Stimulated activated CD8-positive, alpha-beta memory T cell treated with anti-CD3 and anti-CD28 coated beads, Interleukin-4, amount 100 ng/mL, for 1 hour (primary cell): ENCODE measurements at places on chromosomes 2 and 18.

DNA sequence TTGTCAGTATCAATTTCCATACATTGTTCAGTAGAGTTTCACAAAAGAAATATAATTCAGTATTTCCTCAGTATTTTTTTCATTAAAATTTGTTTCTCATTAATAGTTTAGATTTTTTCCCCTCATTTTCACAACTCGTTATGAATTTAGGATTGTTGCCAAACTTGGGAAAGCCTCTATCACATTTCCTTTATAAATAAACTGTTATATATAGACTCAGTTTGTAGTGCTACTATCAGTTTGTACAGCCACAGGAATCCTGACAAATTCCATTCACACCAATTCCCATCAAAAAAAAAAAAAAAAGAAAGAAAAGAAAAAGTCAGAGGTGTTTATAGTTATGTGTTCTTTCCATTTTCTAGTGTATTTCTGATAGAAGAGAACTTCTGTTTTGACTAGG, 123.3 kb upstream of the DCC start:
- no peak for DNase-seq

DNA sequence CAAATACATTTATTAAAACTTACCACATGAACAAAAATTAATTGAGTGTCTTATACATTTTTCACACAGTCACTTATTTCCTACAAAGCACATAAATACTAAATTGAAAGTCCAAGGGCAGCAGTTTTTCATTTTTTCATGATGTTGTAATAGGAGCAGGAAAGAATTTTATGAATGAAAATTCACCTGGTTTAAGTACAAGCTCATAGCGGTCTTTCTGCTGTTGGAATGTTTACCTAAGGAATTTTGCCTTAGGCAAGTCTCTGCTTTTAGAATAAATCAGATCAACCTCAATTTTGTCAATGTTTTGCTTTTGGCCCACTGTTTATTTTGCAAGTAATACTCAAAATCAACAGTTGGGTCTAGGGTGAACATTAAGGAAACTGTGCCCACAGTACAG, 40.0 kb downstream of the ETAA1 start:
- DNase-seq = no peak

DNA sequence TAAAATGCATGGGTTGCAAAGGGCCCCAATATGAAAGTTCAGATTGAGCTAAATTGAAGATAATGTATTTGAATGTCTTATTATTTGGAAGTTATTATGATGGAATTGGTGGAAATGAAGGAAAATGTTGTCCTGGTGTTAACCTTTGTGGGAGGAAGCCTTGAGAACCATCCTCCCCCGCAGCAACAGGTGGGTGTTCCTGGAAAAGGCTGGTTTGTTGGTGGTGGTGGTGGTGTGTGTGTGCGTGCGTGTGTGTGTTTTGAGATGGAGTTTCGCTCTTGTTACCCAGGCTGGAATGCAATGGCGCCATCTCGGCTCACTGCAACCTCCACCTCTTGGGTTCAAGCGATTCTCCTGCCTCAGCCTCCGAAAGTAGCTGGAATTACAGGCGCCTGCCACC, 36.2 kb downstream of the CHRNA1 start:
- DNase-seq = no peak

- no peak for DNase-seq
These were observed 52.9 kb upstream of the RPL31 start for GRCh38 chr2:100948942-100949811.

- no peak for DNase-seq
These were observed 238.5 kb downstream of the GALR1 start for GRCh38 chr18:77487951-77488740.

GRCh38 chr18:42883169-42883568, 232.3 kb downstream of the RIT2 start:
- no peak for DNase-seq

GRCh38 chr2:230225486-230225885, at the start of gene SP140:
Gene SP140 (plus strand): TSS chr2:230225736. CDS start chr2:230225845, 109 bp downstream.
- peak; percentile 49 for DNase-seq

DNA sequence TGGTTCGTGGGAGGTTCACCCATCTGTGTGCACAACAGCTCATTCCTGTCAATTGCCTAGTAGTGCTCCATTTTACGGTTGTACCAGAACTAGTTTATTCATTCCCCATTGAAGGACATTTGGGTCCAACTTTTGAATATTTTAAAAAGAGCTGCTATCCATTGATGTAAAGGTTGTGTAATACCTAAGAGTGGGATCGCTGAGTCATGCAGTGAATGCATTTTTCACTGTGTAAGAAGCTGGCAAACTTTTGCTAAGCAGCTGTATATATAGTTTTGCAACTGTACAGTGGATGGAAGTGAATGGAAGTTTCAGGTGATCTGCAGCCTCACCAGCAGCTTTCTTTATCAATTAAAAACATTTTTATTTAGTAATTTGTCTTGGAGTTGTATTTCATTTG, 104.5 kb downstream of the DCDC2C start:
- no peak for DNase-seq

- DNase-seq = no peak
These were observed 70.8 kb downstream of the RTP5 start for GRCh38 chr2:241940329-241940728.

- no peak for DNase-seq
These were observed 147.6 kb upstream of the CAB39 start for GRCh38 chr2:230564805-230565779.

- no peak for DNase-seq
These were observed 23.9 kb downstream of the PECR start for GRCh38 chr2:216057688-216058193.

DNA sequence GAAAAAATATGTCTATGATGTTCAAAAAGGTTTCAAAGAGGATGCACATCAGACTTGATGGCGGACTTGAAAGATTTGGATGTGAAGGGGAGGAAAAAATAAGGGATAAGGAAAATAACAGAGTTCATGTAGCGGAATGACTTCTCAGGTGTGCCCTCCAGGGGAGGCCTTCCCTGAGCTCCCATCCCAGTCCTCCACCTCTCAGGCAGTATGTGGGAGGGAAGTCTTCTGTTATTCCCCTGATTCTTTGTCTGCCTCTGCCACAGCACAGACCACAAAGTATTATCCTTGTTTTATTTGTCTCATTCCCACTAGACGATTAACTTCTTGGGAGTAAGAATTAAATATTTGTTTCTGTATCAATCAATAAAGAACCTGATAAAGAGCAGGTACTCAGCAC, 17.7 kb downstream of the COL5A2 start:
- DNase-seq = no peak

DNA sequence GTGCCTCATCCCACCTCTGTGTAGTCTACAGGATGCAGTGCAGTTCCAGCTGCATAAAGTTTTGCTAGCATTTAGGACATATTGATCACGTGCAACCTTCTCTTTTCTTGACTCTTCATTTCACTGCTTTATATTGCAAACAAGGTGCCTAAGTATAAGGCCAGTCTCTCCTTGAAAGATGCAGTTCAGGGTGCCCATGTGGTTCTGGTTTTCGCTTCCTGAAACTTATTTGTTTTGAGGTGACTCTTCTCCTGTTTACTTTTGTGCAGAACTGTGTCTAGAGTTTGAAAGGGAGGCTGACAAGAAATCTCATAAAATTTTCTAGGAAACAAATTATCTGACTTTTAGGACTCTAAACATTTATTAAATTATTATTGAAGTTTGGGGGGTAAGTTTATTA, 189.9 kb downstream of the UBE2E3 start:
- no peak for DNase-seq

DNA sequence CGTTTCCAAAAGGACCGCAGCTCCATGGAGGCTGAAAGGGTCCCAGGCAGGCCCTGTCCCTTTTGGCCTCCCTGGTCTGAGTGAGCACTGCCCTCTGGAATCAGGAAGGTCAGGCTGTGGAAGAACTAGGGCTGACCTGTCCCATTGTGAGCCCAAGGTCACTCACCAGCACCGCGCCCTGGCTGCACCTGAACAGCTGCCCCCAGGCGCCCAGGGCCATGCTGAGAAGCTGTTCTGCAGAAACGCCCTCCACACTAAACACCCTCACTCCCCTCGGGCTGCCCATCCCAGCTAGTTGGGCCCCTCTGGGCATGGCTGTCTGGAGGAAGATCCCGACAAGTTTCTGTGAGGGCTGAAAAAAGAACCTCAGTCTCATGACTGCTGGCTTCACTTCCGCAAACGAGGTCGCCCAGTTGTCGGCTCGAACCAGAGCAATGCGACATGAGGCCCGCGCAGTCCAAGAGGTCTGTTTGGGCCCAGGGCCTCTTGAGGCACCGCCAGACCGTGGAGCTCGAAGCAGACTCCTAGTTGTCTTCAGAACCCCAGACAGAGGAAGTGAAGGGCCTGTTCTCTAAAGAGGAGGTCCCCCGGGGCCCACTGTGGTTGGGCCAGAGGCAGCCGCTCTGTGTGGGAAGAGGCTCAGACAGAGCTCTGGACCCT, 64.4 kb downstream of the INPP5D start:
- DNase-seq = no peak

DNA sequence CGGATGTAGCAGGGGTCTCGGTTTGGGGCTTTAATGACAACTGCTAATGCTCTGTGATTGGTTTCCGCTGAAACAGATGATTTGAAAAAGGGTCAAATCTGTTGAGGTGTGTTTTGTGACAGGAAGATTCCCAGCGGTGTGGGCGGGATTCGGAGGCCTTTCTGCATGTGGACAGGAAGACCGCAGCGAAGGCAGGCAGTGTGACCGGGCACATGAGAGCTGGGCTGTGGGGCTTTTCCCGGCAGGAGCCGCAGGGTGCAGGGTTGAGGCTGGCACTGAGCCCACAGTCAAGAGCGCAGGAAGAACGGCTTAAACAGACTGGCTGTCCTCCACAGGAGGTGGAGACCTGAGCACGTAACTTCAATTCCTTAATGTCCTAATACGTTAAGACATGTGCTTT, 180.0 kb upstream of the TPO start:
- no peak for DNase-seq

GRCh38 chr2:72924353-72925240, 7.3 kb downstream of the EMX1 start:
- no peak for DNase-seq

- peak; percentile 17 for DNase-seq
These were observed 14.8 kb downstream of the ASPRV1 start for GRCh38 chr2:69946351-69947324.

GRCh38 chr2:54667726-54668650, 55.5 kb upstream of the EML6 start:
- no peak for DNase-seq

DNA sequence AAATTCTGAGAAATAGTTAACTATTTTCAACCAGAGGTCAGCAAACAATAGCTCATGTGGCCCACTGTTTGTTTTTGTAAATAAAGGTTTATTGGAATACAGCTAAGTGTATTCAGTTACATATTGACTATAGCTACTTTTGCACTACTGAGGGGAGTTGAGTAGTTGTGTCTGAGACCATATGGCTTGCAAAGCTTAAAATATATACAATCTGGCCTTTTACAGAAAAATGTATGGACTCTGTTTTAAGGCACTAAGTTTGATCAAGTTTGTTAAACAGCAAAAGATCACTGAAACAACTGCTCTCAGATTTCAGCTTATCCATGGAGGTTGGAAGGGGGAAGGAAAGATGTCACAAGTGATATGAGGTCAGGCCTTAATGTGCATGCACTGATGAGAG, 667.1 kb downstream of the CNTNAP5 start:
- no peak for DNase-seq

GRCh38 chr2:238854246-238854645, 6.4 kb downstream of the TWIST2 start:
- no peak for DNase-seq

- DNase-seq = no peak
These were observed 98.8 kb upstream of the TMEM18 start for GRCh38 chr2:776038-776437.

DNA sequence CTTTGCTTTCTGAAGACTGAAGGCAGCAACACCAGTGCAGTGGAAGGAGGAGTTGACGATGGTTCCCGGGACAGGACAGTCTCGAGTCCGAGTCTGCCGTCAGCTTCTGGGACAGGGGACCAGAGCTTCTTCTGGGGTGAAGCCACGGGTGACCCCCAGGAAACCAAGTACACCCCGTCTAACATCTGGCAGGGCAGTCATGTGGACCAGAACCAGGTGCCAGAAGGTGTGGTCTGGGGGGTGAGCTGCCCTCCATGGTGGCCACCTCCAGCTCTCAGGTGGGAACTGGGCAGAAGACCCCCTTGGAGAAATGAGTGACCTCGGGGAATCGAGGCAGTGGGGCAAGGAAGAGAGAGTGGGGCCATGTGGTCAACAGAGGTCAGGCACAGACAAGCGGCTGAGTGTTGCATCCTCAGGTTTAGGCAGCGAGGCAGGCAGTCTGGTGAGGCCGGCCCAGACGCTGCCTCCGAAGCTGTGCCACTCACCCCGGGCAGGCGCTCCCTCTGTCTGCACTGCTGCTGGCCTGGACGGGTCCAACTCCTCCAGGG, 204.3 kb downstream of the HDAC4 start:
- no peak for DNase-seq

DNA sequence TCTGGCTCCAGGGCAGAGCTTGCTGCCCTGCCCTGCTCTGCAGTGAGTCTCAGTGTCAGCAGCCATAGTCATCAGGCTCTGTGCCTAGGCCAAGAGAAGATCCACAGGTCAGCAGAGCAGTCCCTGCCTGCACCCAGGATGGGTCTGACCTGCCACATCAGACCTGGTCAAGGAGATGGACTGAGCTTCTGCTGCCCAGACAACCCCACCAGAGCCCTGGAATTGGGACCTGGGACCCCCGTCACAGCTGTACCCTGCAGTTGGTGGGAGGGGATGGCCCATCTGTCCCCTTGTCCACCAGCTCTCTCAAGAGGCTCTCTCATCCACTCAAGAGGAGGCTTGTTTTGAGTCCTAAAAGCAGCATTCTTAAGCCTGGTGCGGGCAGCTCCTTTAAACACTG, 142.6 kb downstream of the TFCP2L1 start:
- no peak for DNase-seq

- DNase-seq = no peak
These were observed 6.9 kb downstream of the NEU2 start for GRCh38 chr2:233039212-233039845.

DNA sequence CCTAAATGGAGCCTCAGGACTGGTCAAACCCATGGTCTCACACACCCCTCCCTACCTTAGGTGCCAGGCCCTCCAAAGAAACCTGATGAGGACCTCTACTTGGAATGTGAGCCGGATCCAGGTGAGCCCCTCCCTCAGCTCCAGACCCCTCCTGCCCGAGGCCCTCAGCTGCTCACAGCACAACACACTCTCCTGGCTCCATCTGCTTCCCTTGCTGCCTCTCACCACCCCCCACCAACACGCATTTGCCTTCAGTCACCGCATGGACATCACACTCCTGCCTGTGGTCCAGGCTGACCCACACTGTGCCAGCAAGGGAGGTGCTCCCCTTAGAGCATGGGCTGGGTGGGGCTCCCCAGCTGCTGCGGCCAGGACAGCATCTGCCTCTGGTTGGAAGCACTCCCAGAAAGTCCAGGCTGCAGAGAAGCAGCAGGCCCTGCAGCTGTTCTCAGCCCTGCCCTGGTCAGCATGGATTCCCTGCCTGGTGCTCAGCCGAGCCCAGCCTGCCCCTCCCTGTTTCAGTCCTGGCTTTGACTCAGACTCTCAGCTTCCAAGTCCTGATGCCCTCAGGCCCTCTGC, 15.1 kb downstream of the SH2D6 start:
- DNase-seq = no peak

- DNase-seq = no peak
These were observed 8.9 kb downstream of the INPP4A start for GRCh38 chr2:98453531-98453930.
